ENCODE measurements at places on chromosomes 13 and 19. TPM values are rescaled to one million over a fixed set of nuclear protein-coding genes. Genes with fewer than 3 reads are reported as not detected.

EDNRB gene
- 10.2 TPM for total RNA-seq

C19orf44 gene
- total RNA-seq: 3.8 TPM

ZFR2 gene
- total RNA-seq: not detected

LCP1 gene
- total RNA-seq: 0.56 TPM

SPRED3 gene
- total RNA-seq: 2.6 TPM

RETN gene
- not detected for total RNA-seq

CEACAM16 gene
- not detected for total RNA-seq
